ENCODE measurements at places on chromosomes 2 and 18.

DNA sequence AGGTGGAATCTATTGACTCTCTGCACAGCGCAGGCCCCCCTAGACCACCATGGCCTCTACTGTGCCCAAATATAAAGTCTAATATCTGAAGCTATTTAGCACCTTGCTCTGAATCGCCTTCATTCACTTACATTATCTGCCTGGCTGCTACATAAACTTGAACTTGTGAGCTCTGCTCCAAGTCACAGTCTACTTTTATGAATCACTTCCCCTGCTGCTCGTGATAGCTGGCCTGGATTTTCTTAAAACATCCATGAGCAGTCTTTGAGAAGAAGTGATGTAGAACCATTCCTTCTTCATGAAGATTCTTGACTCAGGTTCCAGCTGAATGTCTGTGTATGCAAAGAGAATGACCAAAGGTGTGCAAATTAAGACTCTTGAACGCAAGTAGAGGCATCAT, 359.5 kb downstream of the RND3 start:
- no peak for DNase-seq

- DNase-seq = no peak
These were observed 15.0 kb downstream of the PDCL3 start for GRCh38 chr2:100577777-100578176.

DNA sequence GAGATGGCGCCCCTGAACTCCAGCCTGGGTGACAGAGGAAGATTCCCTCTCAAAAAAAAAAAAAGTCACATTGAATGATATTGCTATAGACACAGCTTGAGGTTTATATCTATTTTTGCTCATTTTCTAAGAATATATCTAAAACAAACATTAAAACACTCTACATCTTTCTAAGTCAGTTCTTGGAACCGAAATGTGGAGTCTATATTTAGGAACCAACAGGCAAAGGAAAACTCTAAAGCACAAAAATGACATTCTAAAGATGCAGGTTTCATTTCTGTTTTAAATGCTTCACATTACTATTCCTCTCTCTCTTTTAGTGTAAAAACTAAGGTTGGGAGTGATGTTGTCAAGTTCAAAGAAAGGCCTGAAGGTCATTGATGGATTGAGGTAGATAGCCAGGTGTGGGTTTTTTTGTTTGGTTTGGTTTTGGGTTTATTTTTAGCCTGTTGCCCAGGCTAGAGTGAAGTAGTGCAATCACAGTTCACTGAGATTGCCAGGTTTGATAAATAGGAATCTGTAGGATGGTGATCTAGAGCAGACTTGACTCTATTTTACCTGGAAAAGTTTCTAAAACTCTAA, 194.0 kb upstream of the RBBP8 start:
- DNase-seq = no peak

DNA sequence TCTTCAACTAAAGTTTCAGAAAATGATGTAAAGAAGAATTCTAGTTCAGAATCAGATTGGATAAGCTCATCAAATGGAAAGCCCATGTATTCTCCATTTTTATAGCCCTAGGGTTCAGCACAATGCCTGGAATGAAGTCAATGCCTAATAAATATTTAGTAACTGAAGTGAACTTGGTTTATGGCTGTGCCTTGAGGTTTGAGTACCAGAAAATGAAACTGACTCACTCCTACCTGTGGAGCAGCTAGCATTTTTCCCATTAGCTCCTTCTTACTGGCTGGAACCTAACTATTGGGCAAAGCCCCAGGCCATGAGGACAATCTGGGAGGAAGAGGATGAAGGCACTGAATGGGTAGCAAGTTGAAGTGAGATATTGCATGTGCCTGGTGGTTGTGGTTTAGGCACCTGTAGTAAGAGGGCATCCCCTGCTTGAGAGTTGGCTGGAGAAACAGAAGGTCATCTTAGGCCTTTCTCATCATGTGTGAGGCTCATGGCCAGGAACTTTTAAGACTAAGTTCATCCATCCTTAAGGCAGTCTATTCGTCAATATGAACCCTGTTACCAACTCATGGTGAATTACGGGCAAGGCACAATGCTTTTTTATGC, 85.0 kb upstream of the LYPD1 start:
- DNase-seq = no peak

- DNase-seq = no peak
These were observed 239.4 kb downstream of the CDH7 start for GRCh38 chr18:65990174-65990690.

DNA sequence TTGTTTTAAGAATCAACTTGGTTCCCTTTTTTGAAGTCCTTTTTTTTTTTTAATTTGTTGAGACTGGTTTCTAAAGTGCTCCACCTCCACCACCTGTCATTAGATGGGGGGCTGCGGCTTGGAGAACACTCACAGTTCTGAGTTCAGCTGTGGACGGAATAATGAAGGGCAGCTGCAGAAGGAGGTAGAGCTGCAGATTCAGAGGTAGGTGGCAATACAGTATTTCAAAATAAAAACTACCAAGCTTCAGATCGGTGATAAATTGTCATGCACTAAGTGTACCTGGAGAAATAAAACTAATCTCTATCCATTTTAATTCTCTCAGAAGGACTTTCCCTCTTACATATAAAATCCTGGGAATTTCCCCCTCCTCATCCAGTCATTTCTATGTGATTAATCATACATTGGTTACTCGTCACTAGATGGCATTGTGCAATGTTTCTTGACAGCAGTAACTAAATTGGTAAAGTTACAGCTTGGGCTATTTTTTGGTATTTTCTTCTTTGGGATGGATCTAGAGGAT, 81.1 kb upstream of the SLC39A10 start:
- no peak for DNase-seq

GRCh38 chr2:176457481-176457880, 188.2 kb downstream of the MTX2 start:
- no peak for DNase-seq

DNA sequence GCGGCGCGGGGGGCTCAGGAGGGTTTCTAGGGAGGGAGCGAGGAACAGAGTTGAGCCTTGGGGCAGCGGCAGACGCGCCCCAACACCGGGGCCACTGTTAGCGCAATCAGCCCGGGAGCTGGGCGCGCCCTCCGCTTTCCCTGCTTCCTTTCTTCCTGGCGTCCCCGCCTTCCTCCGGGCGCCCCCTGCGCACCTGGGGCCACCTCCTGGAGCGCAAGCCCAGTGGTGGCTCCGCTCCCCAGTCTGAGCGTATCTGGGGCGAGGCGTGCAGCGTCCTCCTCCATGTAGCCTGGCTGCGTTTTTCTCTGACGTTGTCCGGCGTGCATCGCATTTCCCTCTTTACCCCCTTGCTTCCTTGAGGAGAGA, 5.2 kb downstream of the PROC start:
- no peak for DNase-seq

GRCh38 chr2:32061973-32062861, 1.1 kb upstream of the SPAST start:
- DNase-seq = no peak

DNA sequence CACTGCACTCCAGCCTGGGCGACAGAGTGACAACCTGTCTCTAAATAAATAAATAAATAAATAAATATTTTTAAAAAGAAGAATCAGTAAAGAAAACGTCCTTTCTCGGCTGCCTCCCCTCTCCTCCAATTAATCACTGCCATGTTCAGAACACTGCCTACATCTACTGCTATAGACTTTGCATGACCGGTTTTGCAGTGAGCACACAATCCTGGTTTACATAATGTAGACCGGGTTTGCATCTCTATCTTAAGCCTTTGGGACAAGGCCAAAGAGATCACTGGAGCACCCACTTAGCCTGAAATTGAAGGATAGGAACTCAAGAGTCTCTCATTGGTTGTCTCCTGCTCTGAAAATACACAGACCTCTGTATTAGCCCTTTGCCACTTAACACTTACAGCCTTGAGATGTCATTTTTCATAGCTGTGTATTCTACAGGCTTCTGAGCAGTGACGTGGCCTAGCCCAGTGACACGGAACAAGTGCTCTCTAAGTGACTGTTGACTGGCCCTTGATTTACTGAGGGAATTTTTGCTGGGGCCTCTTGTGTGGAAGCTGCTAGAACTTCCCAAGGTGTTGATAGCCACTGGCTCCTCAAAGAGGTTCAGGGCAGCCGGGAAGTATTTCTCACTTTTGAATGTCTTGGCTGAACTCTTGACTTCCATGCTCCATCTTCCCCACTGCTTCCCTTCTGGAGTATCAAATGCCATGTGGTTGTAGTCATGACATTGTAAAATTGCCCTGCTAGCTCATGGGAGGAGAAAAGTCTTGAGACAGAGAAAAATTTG, 45.3 kb upstream of the CCBE1 start:
- DNase-seq = no peak

DNA sequence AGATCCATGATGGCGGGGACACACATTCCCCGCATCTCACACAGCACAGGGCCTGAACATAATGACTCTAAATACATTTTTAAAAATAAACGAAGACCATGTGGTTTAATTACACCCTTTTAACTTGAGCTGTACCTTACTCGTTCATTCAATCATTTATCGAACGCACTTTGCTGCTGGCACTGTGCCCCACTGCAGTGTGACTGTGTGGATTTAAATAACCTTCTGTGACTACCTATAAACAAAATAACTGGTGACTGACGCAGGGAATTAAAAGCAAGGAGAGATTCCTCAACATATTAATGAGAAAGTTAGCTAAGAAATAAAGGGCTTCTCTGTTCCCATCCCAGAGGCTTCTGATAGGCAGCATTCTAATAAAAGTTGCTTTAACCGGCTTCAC, 10.9 kb upstream of the FZD7 start:
- no peak for DNase-seq

DNA sequence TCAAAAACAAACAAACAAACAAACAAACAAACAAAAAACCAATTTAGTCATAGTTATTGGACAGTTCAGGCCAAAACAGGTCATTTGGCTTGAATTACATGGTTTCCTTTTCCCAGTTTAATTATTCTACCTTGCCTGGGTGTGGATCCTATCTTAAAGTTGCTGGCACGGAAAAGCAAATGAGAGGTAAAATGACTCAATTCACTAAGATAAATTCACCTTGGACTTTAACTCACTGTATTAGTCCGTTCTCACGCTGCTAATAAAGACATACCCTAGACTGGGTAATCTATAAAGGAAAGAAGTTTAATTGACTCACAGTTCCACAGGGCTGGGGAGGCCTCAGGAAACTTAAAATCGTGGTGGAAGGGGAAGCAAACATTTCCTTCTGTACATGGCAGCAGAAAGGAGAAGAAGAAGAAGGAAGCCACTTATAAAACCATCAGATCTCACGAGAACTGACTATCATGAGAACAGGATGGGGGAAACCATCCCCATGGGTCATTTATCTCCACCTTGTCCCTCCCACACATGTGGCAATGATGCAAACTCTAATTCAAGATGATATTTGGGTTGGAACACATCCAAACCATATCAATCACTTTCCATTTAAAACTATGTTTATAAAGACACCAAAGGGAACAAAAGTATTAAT, 22.5 kb upstream of the TRAPPC8 start:
- no peak for DNase-seq

DNA sequence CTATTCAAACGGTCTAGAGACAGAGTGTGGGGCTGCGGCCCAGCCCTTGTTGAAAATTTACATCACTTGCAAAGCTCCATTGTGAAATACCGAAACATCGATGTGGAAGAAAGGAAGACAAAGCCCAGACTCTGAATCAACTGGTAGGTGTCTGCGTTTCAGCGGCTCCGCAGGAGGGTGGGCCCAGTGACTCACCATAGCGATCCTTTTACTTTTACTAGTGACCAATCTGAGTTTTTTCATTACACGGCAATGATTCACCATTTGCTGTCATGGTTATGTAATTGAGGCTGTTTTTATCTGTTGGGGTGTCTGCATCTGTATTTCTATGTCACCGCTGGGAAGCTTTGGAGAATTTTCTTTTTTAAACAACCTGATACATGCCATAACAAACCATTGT, 66.6 kb upstream of the ODC1 start:
- no peak for DNase-seq

- no peak for DNase-seq
These were observed 54.5 kb upstream of the SETBP1 start for GRCh38 chr18:44626236-44626635.

GRCh38 chr18:46877329-46877987, 39.8 kb downstream of the PIAS2 start:
- no peak for DNase-seq

DNA sequence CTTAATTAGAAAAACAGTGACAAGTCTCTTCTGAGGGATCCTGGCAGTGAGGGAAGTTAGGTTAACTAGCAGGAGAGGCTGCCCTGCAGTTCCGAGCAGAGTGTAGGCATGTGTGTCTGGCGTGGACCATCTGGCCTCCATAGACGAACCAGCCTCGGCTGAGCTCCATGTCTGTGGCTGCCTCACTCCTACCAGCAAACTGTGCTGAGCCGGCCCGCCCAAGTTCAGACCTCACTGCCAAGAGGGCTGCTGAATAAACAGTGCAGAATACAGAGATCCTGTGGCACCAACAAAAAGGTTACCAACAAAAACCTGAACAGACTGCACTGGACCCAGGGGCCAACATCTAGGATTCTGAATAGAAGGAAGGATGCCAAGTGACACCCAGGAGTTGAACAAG, 27.3 kb downstream of the INO80C start:
- no peak for DNase-seq

- DNase-seq = no peak
These were observed 46.0 kb upstream of the MBP start for GRCh38 chr18:77178559-77178958.

GRCh38 chr18:68713796-68714195, 1.1 kb downstream of the TMX3 start:
- no peak for DNase-seq

- DNase-seq = no peak
These were observed 933.7 kb upstream of the LRATD1 start for GRCh38 chr2:13698847-13699246.

GRCh38 chr2:234179031-234179363, 128.5 kb downstream of the SPP2 start:
- no peak for DNase-seq

DNA sequence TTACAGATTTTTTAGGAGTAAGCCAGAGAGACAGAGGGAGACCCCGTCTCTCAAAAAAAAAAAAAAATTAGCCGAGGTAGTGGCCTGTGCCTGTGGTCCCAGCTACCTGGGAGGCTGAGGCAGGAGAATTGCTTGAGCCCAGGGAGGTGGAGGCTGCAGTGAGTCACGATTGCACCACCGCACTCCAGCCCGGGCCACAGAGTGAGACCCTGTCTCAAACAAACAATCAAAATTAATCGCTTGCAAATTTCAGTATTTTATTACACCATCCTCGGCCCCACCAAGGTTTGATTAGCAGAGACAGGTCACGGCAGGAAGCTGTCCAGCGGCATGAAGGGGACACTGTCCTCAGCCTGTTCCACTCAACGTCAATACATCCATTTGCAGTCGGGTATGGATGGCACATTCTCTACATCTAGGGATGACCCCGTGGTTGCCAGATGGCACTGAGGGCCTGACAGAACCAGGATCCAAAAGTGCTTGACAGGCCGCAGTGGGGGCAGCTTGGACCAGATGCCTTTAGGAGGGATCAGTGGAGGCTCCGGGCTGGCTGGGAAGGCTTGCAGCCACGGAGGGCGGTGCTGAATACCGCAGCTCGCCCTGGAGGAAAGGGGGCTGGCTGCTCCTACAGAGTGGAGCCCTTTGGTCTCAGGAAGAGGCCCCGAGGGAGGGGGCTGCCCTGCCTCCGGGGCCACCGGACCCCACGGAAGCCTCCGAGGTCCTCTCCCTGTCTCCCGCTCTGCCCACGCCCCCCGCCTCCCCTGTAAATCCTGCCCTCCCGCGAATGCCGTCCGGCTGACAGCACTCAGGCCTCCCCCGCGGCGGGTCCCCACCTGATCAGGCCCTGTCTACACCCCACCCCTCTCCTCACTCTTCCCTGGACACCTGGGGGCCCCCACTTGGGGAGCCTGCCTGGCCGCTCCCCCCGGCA, 13.1 kb downstream of the ASPRV1 start:
- DNase-seq = no peak

GRCh38 chr2:206693399-206694137, 24.6 kb downstream of the DYTN start:
- no peak for DNase-seq

- DNase-seq = no peak
These were observed 16.7 kb upstream of the MC4R start for GRCh38 chr18:60389314-60389713.

All from gastrocnemius medialis (tissue), 4 donors.